Urothelium cell line (cell line): ENCODE measurements at places on chromosomes 6 and 20.

DNA sequence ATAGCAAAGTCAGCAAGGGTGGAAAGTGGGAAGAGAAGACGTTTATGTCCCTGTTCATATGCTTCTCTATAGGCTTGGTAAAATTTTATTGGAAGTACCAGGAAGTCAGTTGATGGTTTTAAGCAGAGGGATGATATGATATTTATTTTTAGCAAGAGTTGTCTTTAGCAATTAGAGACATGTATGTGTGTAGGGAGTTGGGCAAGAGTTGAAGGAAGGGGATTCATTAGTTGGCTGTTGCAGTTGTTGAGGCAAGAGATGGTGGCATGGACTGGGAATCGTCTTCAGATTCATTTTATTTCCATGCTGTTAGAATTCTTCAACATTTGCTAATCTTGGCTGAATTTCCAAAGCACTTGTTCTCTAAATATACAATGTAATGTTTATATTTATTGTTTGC is 85.6 kb downstream of the QKI start:
- no peak for DNase-seq

- no peak for DNase-seq
Measured at GRCh38 chr6:70411542-70412251, 1.6 kb upstream of the FAM135A start.

DNA sequence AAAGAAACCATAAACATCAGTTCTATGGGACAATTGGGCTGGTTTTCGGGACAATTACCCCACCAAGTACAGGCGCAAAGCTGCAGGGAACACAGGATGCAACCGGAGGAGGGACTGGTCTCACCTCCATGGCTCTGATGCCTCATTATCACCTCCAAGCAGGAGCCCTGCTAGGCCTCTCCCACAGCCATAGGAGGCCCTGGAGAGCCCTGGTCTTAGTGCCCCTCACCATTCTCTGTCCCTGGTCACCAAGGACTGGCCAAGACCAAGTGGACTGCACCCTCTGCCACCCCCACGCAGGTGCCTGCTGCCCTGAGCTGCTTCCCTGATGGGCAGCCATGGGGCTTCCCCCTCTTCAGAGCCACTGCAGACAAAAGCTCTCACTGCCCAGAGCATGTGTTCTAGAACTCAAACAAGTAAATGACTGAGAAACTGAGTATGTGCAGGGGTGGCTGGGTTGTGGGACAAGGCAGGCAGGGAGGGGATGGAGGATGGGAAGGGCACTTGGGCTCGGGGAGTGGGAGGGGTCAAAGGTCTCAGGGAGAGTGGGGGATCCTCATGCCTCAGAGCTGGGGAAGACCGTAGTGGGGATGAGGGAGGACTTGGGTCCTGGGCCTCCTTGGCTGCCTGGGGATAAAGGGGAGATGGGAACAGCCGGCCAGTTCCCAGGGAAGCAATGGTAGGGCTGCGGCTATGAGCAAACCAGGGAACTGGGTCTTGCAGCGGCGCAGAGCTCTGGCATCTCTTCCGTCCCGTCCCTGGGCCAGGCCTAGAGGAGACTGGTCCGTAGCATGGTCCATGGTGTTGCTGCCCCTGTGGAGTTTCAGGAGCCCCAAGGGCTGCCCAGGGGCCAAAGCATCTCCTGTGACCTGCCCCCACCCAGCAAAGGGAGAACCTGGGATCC is 435.1 kb downstream of the PREX1 start:
- DNase-seq, result no peak

GRCh38 chr20:61727761-61728160 is 337.9 kb downstream of the TAF4 start:
- no peak for DNase-seq

GRCh38 chr20:38267296-38267695 is 6.8 kb upstream of the KIAA1755 start:
- no peak for DNase-seq

DNA sequence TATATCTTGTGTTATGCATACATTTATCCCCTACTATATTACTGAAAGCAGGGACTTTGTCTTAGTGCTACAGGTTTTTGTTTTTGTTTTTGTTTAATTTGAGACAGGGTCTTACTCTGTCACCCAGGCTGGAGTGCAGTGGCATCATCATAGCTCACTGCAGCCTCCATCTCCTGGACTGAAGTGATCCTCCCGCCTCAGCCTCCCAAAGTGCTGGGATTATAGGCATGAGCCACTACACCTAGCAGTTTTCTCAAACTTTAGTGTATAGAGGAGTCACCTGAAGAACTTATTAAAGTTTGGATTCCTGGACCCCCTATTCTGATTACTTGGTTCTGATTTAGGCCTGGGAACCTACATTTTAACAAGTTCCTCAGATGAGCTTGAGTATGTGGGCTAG is 51.9 kb downstream of the CBFA2T2 start:
- no peak for DNase-seq

GRCh38 chr20:63533388-63533787 is 3.8 kb downstream of the PTK6 start:
- no peak for DNase-seq

DNA sequence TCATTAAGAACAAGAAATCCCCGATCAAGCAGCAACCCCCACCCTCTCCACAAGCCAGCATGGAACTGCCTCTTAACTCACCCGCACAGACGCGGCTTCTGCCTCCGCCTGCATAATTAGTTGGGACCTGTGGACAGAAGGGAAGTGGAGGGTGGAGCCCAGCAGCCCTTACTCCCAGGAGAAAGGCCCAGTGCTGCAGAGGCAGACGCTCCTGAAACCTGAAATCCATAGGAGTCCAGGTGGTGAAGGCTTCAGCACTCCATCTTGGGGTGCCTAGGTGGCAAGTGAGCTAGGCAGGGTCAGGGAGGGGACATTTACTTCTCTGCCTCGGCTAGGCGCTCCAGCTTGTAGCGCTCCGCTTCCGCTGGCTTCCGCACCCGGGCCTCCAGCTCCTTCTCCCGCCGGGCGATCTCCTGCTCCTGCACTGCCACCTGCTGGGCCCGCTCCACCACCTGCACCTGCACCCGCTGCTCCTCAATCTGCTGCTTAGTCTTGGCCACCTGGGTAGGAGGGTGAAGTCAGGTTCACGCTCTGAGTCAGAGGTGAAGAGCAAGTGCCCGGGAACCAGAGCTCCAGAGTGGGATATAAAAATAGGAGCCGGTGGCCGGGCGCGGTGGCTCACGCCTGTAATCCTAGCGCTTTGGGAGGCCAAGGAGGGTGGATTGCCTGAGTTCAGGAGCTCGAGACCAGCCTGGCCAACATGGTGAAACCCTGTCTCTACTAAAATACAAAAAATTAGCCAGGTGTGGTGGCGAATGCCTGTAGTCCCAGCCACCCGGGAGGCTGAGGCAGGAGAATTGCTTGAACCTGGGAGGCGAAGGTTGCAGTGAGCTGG is 10.7 kb downstream of the TUBB start:
- no peak for DNase-seq

DNA sequence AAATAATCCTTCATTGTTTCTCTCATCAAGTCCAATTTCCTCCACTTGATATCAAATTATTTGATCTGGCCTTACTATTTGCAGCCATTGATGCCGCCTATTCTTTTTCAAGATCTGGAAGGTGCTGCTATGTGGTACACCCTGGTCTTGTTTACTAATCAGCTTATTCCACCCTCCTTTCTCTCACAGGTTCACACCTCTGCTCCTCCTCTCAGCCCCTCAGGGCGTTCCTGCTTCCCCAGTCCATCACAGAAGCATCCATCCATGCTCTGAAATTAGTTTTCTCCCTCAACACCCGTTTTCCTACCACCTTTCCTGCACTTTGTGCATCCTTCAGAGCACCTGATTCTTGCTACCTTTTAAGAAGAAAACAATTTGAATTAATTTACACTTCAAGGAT is 183.6 kb downstream of the EPHA7 start:
- DNase-seq, result no peak

DNA sequence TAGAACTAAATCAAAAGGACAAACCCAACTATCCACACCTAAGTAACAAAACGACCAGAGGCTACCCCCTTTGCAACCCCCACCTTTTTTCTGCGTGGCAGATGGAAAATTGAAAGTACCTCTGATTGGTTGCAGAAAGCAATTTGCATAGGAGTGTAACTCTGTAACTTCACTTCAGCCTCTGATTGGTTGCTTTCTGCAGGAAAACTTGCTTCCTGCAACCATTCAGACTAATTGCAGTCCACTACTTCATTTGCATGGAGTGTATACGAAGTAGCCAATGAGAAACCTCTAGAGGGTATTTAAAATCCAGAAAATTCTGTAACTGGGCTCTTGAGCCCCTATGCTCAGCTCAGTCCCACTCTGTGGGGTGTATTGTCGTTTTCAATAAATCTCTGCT is 129.1 kb upstream of the OLIG3 start:
- DNase-seq, result no peak

DNA sequence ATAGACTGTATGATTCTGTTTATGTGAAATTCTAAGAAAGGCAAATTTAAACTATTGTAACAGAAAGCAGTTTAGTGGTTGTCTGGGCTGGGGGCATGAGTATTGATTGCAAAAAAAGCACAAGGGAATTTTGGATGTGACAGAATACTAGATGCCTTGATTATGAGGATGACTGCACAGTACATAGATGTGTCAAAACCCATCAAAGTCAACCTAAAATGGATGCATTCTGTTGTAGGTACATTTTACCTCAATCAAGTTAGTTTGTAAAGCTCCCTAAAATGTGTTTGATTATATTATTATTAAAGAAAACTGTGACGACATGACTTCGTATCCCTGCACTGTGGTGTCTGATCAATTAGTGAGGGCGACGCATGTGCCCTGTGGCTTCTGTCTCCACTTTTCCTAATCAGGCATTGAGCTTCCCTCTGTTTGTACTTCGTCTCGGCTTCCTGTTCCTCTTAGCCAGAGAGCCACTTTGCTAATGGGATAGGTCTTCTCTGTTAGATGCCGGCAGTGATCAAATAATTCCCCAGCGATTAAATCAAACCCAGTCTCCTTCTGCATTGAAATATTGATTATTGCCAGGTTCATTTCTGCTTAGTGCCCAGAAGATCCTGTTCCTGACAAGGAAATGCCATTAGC is 118.3 kb upstream of the GGTLC1 start:
- DNase-seq, result no peak
